Stimulated activated CD4-positive, alpha-beta T cell treated with anti-CD3 and anti-CD28 coated beads, Interleukin-15, amount 100 ng/mL, for 1 hour (primary cell): ENCODE measurements at places on chromosomes 12 and 14.
A peak's percentile ranks its signal among the peaks of the same experiment; 100 is the strongest.

GRCh38 chr12:57990241-57990883 is 49.0 kb downstream of the ATP23 start:
- no peak for DNase-seq

DNA sequence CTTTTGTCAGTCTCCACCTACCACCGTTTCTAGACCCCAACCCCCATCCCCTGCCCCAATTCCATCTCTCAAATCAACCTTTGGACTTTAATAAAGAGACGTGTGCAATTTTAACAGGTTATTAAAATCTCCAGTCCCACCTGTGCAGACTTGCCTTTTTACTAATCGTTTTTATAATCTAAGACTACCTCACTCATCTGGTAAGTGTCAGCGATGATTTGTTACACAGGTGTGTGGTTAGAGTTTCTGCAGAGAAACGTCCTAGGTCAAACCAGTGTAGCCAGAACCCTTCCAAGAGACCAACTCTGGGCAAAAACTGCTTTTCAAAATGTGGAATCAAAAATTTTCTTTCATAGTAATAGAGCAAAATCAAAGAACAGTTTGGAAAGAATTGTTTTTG is 60.4 kb upstream of the PELI2 start:
- DNase-seq, result no peak

- no peak for DNase-seq
Measured at GRCh38 chr14:20262642-20263128, 23.6 kb downstream of the OR11H4 start.

- peak; percentile 60 for DNase-seq
Measured at GRCh38 chr12:49777800-49778748, 36.7 kb downstream of the TMBIM6 start.

DNA sequence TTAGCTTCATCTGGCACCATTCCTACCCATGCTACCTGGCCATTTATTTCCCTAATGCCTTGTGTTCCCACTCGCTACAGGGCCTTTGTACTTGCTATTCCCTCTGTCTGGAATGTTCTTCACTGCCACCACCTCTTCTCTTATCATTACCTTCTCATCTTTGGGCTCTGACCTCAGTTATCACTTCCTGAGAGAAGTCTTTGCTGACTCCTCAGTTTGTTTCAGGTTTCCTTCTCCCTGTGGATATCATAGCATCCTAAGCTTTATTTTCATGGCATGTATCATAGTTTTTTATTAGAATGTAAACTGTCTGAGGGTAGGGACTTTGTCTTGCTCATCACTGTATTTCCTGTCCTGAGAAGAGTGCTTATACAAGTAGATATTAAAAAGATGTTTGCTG is 29.7 kb downstream of the SPATS2 start:
- DNase-seq, result no peak

DNA sequence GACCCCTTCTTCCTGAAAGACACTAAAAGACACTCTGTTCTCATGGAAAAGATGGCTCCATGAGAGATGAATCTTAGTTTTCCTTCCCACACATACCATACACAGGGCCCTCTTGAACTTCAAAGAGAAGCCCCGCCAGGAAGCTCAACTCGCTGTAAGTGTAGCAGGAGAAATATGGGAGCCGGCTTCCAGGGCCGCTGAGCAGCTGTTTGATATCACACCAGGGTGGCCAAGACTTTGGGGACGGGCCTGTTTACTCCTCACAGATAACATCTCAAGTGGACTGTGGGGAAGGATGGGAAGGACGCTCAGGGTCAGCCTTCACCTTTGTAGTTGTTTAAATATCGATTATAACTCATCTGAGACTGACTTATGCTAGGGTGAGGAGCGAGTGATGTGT is 235.5 kb upstream of the TBX3 start:
- no peak for DNase-seq

- DNase-seq, result no peak
Measured at GRCh38 chr12:29662734-29663323, 120.9 kb downstream of the TMTC1 start.
